ENCODE measurements at places on chromosomes 6 and 20.

GRCh38 chr20:37346535-37347346, 801 bp downstream of the SRC start:
- no peak for DNase-seq

- no peak for DNase-seq
These were observed 7.2 kb downstream of the THBS2 start for GRCh38 chr6:169246445-169246844.

DNA sequence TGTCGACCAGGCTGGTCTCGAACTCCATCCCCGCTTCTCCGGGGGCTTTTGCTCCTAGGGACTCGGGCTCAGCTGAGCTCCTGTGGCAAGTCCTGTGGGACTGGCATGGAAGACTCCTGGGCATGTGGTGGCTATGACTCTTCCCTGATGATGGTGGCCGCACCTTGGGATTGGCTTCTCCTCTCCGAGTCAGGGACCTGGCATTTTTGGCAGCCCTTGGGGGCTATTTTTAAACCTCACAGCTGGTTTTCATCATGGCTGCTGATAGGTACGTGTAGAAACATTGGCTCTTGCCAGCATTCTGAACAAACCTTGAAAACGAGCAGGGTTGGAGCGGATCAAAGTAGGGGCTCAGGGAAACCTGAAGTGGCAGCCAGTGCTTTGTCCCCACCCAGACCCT, 54.1 kb downstream of the RBM38 start:
- no peak for DNase-seq

- no peak for DNase-seq
These were observed 104.1 kb downstream of the PSMB1 start for GRCh38 chr6:170448751-170449630.

DNA sequence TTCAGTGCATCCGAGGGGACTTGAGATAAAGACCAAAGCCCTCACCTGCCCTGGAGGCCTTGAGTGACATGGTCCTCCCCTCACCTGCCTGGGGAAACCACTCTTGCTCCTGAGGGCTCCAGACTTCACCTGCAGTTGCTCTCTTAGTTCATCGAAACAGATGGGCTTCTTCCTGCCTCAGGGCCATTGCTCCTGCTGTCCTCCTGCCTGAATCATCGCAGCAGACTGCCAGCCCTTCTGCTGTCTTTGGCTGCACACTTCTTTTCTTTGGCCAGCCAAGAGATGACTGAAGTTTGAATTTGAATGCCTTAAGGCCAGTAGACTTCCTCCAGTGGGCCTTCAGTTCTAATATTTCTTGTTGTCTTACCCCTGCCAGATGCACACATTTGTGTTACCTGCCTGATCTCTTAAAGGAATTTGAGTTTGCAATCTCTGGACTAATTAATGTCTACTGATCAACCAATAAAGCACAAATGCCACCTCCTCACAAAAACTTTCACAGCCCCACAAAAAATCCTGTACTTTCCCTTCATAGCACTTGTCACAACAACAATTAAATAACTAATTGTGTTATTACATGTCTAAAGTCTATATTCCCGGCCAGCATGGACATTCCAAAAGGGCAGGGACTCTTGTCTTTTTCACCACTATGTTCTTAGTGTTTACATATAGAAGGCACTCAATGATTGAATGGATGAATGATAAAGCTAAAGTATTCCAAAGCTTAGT, 56.7 kb upstream of the SGK1 start:
- no peak for DNase-seq

- DNase-seq: no peak
These were observed 14.3 kb upstream of the ZBTB9 start for GRCh38 chr6:33439956-33440648.

DNA sequence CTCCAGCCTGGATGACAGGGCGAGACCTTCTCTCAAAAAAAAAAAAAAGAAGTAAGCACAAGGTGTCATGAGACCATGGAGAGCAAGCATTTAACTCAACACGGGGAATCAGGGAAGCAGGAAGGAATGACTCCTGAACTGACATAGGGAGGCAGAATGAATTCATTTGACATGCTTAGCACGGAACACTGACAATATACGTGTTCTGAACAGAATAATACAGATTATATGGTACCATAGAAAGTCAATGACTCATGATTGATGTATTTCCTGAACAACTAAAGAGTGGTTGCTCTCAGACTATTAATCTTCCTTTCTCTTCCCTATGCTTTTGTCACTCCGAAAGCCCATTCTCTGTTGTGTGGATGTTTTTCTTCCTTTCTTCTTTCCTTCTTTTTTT, 20.7 kb upstream of the ASIP start:
- no peak for DNase-seq

DNA sequence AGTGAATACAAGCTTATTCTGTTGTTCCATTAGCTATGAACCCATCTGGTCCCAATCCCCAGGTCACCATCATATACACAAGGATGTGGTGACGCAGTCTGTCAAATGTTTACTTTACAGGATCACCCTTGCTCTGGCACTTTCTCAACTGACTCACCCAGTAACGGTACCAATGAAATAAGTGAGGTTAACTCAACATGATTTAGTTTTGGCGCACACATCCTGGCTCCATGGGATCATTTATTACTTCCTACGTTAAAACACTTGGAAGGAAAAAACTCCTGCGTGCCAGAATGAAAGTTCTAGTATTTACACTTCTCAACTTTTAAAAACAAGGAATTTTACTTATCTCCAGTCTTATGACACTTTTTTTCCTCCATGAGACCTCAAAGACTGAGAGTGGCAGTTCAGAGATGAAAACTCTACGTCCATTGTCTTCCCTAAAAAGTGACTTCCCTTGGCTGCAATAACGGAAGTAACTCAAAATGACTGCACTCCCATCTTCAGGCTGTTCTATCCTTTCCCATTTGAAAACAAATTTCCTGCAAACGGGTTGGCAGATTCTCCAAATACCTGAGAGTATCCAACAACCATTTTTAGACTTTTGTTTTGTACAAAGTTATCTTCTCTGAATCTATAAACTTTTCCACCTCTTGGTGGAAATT, 15.9 kb downstream of the AGPAT4 start:
- no peak for DNase-seq

GRCh38 chr6:170372380-170373325, 66.1 kb downstream of the FAM120B start:
- no peak for DNase-seq

GRCh38 chr6:75230484-75231325, 12.9 kb downstream of the COX7A2 start:
- DNase-seq: no peak

DNA sequence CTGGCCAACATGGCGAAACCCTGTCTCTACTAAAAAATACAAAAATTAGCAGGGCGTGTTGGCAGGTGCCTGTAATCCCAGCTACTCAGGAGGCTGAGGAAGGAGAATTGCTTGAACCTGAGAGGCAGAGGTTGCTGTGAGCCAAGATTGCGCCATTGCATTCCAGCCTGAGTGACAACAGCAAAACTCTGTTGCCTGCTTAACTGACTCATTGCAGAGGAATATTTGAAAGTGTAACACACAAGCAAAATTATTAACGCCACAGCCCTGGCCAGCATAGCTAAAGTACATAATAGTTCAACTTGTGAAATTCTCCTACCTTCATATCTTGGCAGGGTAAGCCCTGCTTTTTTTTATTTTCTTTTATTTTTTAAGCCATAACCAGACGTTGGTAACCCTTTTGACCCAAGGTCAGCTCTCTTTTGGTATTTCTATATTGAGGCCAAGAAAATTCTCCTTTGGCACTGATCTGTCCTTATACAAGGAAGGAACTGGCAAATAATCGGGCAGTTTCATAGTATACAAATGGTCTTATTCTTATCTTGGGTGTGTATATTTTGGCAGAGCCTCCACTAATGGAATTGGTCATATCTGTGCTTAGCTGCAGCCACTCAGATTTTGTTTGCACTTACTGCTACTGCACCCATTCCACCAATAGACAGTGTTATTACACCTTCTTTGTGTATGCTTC, 4.0 kb upstream of the ADGRF5 start:
- DNase-seq: no peak

DNA sequence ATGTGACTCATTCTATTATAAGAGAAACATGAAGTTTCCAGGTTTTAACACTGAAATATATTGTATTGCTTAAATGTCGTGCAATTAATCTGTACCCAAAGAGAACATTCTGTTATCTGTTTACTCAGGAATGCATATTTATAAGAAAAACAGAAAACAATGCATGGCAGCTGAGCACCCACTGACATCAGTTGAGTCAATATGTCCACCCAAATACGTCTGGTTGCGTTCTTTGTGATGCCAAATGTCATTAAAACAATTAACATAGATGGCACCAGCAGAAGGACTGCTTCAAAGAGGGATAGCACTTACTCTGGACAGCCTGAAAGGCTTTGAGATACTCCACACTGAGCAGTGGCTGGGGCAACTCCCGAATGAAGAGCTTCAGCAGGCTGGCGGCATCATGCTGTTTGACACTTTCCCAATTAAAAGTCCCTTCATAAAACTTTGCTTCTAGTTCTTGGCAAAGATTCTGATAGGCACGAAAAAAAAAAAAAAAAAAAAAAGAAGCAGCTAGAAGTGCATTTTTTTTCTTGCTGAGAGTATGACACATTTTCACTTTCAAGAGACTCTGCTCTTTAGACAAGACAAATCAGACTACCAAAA, 102.3 kb downstream of the ARHGAP18 start:
- no peak for DNase-seq

DNA sequence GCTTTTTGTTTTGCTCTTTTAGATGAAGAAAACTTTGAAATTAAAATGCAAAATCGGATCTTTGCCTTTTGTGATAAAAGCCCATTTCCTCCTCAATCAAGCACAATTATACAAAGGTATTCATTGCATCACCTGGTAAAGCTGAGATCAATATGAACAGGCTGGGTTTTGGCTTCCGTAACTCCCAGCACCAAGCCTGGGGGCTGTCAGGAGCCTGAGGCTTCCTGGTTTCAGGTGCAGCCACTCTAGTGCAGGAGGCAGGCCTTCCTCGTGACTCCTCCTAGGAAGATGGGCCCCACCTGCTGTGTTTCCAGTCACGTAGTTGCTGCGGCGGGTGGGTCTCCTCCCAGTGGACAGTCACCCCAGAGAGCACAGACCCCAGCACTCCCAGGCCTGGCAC, 54.0 kb downstream of the EDN3 start:
- no peak for DNase-seq

DNA sequence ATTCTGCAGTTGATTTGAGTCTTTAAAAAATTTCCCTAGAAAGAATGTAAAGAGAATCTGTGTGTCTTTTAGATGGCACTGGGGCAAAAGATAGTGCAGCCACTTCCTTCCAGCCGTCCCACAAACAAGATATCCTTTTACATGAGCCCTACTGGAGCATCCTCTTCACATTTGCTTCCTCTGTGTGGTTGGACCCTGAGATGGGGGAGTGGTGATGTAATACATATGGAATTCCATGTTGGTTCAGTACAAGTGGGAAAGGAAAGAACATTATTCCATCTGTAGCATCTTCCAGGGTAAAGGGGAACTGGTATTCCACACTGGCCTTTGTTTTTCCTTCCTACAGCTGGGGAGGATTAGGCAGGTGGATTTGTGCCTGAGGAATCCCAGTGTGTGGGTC, 78.9 kb upstream of the ISM1 start:
- DNase-seq: no peak

DNA sequence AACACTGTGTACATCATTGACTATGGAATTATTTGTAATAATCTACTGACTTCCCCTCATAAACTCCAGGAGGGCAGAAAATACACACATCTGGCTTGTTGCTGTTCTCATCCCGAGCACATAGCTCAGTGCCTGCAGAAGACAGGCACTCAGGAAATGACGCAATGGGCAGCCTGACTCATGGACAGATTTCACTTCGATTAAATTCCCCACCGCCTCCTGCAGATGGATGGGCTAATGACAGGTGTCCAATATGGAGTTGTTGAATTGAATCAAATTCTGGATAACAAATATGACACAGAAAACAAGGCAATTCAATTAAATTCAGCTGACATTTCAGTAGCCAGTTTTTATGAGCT, 9.1 kb downstream of the ANKRD60 start:
- no peak for DNase-seq

- DNase-seq: no peak
These were observed 90.3 kb downstream of the VEGFA start for GRCh38 chr6:43860285-43860684.

DNA sequence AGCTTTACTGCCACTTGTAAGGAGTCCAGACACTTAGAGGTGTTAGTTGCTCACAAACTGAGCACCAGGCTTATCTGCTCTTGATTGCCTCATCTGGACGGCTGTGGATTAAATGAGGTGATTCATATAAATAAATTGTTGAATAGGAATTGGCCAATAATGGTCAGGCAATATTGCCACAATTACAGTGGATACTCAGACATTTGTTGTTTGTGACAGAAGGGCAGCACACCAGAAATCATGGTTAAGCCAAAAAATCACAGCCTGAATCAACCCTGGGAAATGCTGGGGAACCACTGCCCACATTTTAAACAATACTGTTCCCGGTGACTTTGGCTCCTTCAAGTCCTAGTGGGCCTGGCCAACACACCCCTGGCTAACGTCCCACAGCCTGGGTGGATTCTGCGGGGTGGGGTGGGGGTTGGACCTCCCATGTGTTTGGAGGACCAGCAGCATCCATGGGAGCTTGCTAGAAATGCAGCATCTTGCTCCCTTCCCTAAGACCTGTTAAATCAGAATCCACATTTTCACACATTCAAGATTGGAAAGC, 29.5 kb upstream of the SPDEF start:
- no peak for DNase-seq

DNA sequence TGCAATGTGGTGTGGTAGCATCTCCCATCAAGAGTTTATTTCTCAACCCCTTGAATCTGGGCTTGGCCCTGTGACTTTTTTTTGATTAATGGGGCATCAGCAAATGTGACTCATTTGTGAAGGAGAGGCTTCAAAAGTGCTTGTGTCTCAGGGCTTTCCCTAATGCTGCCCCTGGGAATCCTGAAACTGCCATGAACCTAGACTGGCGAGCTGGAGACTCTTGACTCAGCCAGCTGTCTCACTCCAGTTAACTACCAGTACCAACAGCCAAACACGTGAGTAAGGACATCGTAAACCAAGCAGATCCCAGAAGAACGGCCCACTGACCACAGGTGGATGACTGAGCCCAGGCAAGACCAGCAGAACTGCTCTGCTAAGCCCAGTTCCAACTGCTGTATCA, 72.8 kb upstream of the ADTRP start:
- DNase-seq: no peak

DNA sequence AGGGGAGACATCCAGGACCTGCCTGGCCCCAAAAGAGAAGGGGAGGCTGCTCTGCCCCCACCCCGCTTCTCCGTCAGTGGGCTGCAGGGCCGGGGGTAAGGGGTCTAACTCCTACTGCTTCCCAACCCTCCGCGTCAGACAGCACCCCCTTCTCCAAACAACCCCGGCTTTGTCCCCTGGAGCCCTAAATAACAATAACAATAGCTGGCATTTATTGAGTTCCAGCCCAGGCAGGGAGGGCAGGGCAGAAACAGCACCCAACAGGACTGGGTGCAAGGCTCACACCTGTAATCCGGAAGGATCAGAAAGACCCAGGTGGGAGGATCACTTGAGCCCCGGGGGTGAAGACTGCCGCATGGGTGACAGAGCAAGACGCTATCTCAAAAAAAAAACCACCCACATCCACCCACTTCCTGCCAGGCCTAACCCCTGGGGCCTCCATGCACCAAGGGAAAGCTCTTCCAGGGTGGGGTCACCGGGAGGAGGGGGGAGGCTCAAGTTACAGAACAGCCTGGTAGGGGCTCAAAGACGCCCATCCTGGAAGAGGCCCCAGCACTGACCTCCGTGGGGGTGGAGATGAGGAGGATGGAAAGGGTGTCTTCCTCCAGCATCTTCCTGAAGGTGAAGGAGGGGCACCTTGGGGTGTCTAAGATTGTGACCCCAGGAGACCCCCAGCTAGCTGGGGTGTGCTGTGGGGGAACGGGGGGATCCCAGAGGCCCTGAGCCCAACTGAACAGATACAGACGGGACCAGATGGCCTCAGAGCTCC, 1.3 kb upstream of the FNDC11 start:
- DNase-seq: no peak

- DNase-seq: no peak
These were observed 102.8 kb downstream of the SYCP2 start for GRCh38 chr20:59830665-59831023.
